Stimulated activated CD4-positive, alpha-beta T cell treated with anti-CD3 and anti-CD28 coated beads, Interleukin-2, amount 100 ng/mL, for 24 hours (primary cell): ENCODE measurements at places on chromosomes 7 and 10.

DNA sequence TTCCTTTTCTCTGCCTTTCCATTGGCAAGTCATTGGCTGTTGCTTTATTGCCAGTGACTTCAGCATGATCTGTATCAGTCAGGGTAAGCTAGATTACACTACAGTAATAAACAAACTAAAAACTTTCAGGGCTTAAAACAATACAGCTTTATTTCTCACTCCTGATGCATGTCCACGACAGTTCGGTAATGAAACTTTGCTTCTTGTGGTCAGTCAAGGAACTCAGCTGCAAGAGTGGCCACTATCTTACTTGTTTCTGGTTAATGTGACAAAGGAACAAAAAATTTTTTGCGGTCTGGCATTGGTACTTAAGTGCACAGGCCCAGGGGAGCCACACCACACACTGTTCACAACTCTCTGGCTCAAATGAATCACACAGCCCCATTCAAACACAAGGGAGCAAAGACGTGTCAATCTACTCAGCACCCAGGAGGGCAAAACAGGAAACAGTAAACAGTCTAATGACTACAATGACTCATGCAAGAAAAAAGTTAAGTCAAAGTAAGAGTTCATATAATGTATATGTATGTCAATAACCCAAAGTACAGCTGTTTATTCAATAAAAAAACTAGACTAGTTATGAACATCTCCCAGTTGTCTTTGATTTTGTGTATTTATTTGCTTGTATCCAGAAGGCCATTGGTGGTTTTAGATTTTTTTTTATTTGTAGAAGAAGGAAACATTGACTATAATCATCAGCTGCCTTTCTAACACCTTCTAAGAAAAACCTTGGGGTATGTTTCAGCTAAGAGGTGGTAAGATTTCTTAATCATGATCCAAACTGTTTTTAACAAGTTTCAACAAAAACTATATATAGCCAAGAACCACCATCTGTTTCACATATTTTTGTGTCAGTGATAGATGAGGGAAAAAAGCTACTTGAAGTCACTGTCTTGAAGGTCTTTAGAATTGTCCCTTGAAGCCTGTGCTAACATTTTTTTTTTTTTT, 134.4 kb upstream of the FAM3C start:
- peak; percentile 27 for DNase-seq

- DNase-seq: no peak
Observed at GRCh38 chr7:126702242-126703016, 550.3 kb downstream of the GRM8 start.

DNA sequence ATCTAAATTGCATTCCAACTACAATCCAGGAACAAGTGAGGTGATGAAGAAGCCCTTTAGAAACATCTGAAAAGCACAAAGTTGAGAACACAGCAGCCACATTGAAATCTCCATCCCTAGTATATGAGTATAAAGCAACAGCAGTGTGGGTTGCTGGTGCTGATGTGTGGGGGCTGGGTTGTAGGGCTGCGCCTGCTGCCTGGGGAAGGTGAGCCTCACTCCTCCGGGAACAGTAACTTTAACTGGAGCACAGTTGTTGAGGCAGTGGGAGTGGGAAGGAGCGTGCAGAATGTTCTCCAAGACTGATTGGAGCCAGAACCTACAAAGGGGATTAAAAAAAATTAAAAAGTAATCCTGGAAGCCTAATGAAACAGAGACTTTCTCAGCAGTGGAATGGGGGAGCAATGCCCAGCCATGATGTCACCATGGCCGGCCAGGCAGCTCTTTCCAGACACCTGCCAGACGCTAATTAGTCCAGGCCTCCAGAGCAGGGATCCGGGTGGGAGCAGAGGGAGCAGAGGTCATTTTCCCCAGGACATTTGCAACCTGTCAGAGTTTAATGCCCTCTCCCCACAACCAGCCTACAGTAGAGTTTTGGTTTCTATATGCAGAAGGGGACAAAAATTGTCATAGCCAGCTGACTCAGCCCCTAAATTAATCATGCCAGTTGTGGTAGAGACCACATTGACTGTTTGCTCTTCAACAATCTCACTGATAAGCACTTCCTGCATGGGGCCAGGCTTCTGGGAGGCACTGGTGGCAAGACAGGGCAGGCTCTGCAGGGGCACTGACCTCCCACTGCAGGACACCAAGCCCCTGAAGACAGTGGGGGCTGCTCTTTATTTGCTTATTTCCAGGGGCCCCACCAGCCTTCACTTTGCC, 133.0 kb upstream of the ZNF32 start:
- DNase-seq: peak; percentile 35

- DNase-seq: no peak
Observed at GRCh38 chr10:97836446-97836845, 13.2 kb upstream of the GOLGA7B start.

- DNase-seq: no peak
Observed at GRCh38 chr10:122140461-122140902, 130.6 kb upstream of the BTBD16 start.

DNA sequence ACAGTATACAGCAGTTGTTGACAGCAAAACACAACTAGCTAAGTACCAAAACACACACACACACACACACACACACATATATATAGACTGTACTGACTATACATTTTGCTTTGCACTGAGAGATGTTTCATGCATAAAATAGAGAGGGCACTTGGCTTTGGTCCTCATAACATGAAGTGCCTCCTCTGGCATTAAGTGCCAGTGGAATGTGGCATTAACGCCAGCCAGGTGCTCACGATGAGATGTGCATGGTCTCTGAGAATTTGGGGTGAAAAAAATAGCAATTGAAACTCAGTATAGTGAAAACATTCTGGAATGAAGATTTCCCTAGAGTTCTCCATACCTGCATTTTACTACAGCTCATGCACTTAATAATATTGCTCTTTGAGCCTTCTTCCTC, 70.0 kb upstream of the INSYN2A start:
- no peak for DNase-seq

GRCh38 chr7:15618275-15618674, 56.5 kb upstream of the AGMO start:
- DNase-seq: no peak

DNA sequence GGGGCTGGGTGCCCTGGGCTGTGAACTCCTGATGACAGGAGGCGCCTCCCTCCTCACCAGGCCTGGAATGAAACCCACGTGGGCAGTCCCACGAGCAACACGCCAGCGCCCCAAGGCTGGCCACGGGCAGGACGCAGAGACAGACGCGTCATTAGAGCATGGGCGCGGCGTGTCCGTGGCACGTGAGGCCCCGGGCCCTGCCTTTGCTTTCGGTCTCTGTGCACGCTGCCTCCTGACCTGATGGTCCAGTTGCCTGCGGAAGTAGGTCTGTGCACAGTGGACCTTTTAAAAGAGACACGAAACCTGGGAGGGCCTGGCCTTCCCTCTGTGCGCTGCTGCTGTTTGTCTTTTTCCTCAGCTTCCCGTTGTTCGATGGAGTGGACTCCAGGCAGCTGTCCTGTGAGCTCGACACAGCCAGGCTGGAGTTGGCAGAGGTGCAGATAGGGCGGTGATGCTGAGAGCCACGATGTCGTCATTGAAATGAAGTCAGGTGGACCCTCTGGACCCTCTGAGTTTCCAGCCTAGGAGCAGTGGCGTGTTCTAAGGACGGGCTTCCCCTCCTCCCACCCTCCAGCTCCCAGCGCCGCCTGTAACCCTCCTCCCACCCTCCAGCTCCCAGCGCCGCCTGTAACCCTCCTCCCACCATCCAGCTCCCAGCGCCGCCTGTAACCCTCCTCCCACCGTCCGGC, 40.1 kb upstream of the CFAP46 start:
- no peak for DNase-seq

- DNase-seq: no peak
Observed at GRCh38 chr10:123472606-123473005, 193.5 kb upstream of the GPR26 start.

DNA sequence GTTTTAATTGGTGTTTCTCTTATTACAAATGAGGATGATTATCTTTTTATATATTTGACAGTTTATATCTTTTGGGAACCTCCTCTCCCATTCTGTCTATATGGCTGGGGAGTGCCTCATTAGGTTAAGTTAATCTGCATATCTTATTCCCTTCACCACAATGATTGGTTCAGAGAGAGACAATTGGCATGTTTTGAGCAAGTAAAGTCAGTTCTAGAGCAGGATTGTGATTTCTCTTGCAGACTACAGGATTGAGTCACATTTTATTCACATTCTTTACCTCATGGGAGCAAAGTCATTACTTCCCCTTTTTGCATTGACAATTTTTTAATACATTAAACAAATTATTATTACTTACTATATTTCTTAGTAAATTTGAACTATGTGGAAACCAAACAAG, 345.6 kb downstream of the MDFIC start:
- no peak for DNase-seq

DNA sequence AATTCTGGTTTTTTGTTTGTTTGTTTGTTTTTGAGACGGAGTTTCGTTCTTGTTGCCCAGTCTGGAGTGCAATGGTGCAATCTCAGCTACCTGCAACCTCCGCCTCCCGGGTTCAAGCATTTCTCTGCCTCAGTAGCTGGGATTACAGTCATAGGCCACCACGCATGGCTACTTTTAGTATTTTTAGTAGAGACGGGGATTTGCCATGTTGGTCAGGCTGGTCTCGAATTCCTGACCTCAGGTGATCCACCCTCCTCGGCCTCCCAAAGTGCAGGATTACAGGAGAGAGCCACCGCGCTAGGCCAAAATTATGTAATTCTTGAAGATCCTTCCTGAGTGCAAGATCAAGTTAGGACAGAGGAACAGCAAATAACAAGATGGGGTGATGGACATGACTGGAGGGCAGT, 719 bp downstream of the ZNF33B start:
- DNase-seq: peak; percentile 14

DNA sequence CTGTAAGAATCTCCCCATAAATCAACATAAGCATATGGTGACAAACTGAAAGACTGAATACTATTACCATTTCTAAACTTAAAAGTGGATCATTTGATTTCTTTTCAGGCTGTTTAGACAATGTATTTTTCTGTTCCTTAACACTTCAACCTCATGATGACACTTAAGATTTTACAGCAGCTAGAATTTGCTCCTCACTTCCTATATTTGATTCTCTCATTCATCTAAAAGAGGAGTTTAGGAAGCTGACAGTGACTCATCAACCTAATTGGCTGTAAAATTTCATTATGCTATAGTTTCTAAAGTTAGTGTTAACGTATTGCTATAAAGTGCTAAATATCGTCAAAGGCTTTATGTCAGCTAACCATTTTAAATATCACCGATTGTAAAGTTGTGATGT, 478.7 kb downstream of the GRM8 start:
- no peak for DNase-seq

- DNase-seq: no peak
Observed at GRCh38 chr10:99709480-99710229, 22.3 kb downstream of the COX15 start.

DNA sequence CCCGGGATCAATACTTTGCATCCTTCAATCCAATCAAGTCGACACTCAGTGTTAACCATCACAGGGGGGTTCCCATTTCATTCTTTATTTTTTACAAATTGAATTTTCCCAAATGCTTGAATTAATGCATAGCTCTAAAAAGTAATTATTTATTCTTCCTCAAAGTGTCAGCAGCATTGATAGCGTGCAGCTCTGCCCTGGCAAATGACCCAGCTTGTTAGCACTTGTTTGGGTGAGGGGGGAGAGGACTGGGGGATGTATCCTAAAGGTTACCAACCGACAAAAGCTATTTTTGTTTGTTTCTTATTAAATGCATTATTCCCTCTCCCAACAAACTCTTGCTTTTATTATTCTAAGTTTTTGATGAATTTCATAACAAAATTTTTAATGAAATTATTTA, 27.0 kb upstream of the ELMO1 start:
- no peak for DNase-seq

DNA sequence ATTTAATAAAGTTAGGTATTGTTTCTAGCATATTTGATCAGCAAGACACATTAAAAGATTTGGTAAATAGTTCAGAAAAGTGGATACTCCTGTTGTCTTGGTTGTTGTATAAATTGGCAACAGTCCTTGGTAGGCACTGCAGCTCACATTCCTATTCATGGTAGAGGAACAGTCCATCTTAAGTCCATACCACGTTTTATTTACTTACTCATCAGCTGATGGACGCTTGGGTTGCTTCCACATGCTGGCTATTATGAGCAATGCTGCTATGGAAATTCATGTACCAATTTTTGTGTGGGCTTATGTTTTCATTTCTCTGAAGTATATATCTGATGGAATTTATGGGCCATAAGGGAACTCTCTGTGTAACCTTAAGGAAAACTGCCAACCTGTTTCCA, 43.3 kb downstream of the C10orf120 start:
- no peak for DNase-seq

- DNase-seq: no peak
Observed at GRCh38 chr7:7681936-7682329, 36.5 kb downstream of the RPA3 start.

GRCh38 chr7:135077642-135078041, 70.2 kb upstream of the TMEM140 start:
- DNase-seq: no peak

GRCh38 chr10:77670817-77671443, 33.3 kb upstream of the KCNMA1 start:
- DNase-seq: no peak

GRCh38 chr7:154699417-154699816, 303.5 kb downstream of the PAXIP1 start:
- DNase-seq: no peak

- DNase-seq: no peak
Observed at GRCh38 chr10:77768039-77768438, 130.4 kb upstream of the KCNMA1 start.

GRCh38 chr10:49307921-49308320, 9.0 kb downstream of the C10orf71 start:
- no peak for DNase-seq

GRCh38 chr10:47449979-47450378, 33.9 kb downstream of the ANXA8 start:
- no peak for DNase-seq

GRCh38 chr7:17233603-17234002, 64.8 kb upstream of the AHR start:
- no peak for DNase-seq

DNA sequence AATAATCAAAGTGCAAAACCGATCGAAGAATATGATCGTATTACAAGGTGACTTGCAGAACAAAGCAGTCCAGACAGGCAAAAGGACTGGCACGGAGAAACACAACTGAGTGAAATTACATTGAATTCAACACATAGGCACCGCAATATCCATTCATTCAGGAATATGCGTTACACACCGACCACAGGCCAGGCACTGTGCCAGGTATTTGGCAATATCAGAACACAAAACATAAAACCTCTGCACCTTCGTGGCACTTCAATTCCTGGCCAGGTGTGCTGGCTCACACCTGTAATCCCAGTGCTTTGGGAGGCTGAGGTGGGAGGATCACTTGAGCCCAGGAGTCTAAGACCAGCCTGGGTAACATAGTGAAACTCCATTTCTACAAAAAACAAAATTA, 187.9 kb downstream of the DIP2C start:
- no peak for DNase-seq
